ENCODE measurements at places on chromosomes 16 and 17.

DNA sequence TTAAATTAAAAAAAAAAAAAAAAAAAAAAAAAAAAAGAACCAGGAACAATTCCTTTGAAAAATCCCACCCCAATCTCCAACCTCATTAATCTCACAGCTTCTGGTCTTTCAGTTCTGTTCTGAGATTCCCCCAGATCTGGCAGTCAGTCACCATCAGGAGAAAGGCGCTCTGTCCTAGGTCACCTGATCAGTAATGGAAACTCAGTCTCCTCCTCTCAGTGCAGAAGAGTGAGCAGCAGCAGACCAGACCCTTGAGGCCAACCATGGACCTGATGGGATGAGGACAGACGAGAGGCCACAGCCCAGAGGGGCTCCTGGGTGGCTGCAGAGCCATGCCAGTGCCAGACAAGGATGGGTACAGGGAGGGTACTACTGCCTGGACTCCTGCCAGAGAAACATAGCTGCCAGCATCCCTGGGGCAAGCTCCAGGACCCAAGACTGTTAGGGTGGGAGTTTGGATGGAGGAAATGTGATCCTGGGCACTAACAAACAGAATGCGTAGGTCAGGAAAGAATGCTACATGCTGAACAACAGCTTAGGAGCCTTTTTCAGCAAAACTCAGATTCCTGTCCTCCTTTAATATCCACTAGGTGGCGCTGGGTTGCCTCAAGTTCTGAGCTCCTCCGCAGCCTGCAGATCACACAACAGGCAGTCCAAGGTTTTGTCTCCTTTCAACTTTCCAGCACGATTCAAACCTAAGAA, 28.7 kb downstream of the MPG start:
- DNase-seq: peak; percentile 73

GRCh38 chr17:81378941-81379511, 16.2 kb upstream of the BAHCC1 start:
- no peak for DNase-seq

DNA sequence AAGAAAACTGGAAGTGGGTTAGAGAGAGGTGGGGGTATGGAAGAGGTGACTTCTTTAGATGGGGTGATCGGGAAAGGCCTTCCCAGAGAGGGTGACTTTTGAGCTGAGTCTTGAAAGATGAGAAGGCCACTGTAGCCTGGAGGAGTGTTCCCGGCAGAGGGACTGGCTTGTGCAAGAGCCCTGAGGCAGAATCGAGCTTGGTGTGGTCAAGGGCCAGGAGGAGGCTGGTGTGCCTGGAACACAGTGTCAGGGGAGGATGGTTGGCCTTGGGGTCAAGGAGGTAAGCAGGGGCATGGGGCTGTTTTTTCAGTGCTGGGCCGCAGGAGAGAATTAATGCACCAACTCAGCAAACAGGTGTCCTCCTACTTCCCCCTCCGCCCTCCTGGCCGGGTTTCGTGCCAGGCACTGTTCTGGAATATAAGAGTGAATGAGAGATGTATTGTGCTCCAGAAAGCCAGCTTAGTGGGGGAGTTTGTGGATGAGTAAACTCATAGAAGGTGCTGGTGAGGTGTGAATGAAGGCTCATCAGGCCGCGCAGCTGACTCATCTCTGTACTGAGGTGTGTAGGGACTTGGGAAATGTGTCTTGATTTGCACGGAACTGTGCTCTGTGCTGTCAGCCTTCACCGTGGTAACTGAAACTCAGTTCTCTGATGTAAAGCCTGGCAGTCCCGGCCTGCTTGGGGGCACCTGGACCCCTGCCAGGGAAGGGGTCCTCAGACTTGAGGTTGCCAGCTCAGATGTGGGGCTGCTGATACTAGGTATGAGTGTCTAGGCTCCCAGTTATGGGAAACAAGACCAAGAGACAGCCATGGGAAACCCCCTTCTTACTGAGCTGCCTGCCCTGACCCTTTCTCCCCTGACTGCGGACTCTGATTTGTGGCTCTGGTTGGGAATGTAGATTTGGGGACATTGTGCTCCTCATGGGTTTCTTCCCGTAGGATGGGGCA, 15.3 kb downstream of the KSR1 start:
- no peak for DNase-seq

DNA sequence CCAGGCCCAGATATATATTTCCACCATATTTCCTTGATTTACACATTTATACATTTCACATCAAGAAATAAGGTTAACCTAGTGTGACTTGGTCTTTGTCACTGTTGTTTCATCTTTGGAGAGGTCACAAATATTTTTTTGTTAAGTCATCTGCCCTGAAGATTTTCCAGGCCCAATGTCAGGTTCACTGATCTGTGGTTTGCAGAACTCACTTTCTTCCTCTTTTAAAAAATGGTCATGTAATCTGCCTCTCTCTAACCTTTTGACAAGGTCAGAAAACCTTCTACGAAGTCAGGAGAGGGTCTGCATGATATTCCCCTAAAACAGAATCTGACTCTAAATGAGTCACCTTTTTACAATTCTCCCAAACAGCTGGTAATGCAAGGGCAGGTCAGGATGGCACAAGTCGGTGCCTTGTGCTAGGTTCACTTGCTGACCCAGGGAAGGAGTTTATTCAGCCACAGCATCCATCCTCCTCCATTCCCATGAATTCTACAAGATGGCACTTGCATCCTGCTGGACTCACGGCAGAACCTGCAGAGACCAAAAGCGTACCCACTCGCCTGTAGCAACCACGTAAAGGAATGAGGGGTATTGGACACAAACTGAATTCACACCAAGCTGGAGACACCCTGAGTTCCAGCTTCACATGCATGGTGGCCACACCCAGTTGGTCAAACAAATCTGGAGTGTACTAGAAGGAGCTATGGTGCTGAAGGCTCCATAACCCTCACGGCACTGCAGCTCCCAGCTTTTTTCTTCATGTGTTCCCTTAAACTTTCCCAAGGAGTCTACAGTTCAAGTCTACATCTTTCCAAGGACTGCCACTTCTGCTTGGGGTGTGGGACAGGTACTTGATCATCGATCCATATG, 1.6 kb upstream of the KIAA0513 start:
- DNase-seq: no peak

DNA sequence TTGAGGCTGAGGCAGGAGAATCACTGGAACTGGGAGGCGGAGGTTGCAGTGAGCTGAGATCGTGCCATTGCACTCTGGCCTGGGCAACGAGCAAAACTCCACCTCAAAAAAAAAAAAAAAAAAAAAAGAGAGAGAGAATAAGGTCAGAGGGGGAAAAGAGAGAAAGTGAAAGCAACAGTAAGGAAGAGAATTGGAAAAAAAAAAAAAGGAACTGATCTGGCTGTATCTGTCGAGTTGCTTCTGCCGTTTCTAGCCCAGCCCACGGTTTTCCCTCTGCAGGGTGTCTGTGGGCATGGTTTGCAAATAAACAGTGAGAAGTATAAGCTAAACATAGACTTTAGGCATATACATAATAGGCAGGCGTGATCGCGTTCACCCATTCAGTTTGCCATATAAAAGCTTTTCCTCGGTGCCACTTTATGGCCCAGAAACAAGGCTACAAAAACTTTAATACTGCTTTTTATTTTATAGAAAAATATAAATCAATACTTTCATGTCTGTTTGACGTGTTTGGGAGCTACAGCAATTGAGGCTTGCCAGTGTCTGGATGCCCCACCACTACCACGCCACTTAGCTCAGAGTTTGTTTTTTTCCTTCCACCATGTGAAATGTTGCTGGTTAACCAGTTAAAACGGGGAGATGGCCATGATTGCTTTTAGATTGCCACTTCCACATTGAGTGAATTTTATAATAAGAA, 436.7 kb downstream of the MAF start:
- DNase-seq: no peak

GRCh38 chr16:81214745-81215166, 23.7 kb upstream of the BCO1 start:
- DNase-seq: no peak
